Stimulated activated naive CD8-positive, alpha-beta T cell treated with anti-CD3 and anti-CD28 coated beads, Interleukin-15, amount 100 ng/mL, for 72 hours (primary cell): ENCODE measurements at places on chromosomes 3 and 15.

GRCh38 chr3:4531478-4532025 lies 38.4 kb downstream of the ITPR1 start:
- no peak for DNase-seq

GRCh38 chr3:54836871-54837270 lies 91.0 kb downstream of the LRTM1 start:
- no peak for DNase-seq

- DNase-seq, result no peak
Observed at GRCh38 chr3:3739330-3740060, 59.7 kb upstream of the LRRN1 start.

GRCh38 chr15:57784081-57784511 lies 77.6 kb downstream of the POLR2M start:
- no peak for DNase-seq

DNA sequence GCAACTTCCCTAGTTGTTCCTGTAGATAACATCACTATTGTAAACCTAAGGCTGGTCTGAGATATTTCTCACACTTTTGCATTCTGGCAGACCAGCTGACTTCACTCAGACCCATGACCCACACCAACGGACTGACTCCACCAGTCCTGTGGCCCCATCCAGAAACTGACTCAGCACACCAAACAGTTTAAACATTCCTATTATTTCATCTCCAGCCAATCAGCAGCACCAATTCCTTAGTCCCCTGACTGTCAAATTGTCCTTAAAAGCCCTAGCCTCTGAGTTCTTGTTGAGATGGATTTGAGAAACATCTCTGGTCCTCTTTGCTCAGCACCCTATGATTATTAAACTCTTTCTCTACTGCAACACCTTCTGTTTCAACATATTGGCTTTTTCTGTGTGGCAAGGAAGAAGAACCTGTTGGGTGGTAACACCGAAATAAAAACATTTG lies 12.2 kb upstream of the IDH2 start:
- no peak for DNase-seq

DNA sequence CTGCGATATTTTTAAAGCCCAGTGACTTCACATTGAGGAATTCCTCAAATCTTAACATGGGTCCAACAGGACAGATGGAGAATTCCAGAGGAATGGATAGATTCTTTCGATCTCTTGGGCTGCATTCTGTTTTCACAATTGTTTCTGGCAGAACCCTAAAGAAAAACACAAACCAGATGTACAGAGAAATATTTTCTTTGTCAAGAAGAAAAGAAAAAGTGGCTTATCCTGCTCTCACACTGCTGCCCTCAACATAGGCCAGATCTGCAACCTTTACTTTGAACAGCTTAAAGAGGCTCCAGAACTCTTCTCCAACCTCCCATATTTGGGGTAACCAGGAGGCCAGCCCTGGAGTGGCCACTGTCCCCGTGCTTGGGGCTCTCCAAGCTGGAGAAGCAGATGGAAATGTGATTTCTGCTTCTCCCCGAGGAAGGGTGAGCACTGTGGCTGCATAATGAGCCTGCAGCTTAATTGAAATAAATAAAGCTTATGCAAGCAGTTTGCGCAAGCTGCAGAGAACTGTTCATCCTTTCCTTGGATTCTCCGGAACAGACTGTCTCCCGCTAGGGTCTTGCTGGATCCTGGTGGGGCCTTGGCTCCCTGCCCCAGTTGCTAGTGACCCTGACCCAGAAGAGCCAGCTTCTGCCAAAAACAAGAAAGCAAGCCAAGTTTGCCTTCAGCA lies 453.2 kb upstream of the PROK2 start:
- DNase-seq, result no peak

GRCh38 chr15:67547836-67548235 lies 5.3 kb downstream of the MAP2K5 start:
- no peak for DNase-seq

DNA sequence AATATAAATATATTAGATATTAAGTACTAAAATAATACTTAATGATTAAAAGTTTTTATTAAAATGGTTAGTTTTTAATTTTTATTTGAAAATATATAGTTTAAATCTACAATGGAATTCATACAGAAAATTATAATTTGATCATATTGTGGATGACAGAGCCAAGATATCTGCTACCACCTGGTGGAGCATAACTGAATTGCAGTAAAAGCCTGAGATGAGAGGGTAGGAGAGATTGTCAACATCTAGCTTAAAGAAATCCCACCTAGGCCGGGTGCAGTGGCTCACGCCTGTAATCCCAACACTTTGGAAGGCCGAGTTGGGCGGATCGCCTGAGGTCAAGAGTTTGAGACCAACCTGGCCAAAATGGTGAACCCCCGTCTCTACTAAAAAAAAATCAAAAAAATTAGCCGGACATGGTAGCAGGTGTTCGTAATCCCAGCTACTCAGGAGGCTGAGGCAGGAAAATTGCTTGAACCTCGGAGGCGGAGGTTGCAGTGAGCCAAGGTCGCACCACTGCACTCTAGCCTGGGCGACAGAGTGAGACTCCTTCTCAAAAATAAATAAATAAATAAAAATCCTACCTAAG lies 25.1 kb upstream of the CSTA start:
- DNase-seq, result peak; percentile 46

DNA sequence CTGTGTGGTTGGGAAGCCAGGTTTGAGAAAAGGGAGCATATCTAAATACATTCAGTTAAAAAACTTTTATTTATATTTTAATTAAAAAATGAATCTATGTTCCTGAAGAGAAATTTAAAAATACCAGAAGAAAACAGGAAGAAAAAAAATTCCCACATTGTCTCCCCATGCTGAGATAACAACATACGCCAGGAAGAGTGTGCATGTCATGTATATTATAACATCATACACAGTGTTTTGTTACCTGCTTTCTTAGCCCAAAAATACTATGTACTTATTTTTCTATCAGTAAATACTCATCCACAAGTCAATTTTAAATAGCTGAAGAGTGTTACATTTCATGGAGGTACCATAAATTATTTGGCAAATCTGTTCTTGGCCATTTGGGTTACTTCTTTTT lies 18.5 kb downstream of the USP13 start:
- DNase-seq, result no peak

DNA sequence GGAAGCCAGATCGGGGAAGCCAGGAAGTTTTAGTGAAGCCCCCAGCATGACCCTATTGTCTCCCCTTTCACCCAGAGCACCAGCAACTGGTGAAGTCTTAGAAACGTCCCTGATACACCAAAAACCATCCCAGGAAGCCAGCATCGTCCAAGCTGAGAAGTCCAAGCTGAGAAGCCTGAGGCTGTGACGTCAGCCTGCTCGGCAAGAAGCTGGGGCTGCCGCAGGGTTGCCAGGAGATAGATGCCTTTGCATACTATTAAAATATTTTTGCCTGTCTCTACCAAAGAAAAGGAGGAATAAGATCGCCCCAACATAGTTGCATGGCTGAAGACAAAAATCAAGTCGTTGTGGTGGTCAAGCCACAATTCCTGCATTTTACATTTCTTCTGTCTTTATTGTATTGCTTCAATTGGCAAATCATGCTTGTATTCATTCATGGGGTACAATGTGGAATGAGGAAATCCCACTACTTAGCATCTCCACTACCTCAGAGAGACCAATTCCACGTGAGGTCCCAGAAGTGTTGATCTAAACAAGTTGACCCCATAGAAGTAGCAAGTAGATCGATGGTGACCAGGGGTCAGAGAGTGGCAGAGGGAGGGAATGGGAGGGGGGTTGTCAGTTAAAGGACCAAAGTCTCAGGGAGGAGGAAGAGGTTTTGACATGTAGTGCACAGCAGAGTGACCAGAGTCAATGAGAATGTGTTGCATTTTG lies 19.6 kb upstream of the EMC3 start:
- DNase-seq, result no peak

DNA sequence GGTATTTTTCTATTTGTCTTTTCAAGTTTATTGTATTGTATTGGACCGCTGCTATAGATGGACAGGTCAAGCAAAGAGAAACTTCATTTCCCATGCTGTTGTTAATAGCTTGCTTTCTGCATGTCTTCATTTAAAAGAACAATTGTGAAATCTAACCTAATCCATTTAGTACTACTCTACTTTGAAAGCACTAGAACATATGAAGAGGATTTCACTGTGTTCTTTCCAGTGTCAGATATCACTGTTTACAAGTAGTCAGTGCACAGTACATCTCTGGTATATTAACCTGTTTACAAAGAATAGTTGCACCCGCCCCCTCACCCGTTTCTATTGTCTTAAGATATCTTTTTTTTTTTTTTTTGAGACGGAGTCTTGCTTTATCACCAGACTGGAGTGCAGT lies 21.8 kb upstream of the EDEM1 start:
- DNase-seq, result no peak

- no peak for DNase-seq
Observed at GRCh38 chr3:185701611-185702261, 115.6 kb downstream of the SENP2 start.

- DNase-seq, result no peak
Observed at GRCh38 chr3:116150655-116151167, 294.6 kb downstream of the LSAMP start.

DNA sequence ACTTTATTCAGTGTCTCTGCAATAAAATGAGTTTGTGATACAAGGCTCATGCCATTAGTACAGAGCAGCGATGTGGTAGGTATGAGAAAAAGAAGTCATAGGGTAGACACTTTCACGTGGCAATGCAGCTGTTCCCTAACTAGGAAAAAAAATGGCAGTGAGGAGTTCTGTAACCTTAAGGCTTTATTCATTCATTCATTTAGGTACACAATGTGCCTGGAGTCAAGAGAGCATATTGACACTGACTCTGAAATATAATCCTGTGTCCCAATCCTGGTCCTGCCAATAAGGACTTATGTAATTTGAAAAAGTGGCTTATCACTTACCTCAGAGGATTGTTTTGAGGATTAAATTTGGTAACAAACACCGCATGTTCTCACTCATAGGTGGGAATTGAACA lies 173.0 kb upstream of the AZI2 start:
- no peak for DNase-seq

GRCh38 chr3:113747283-113748046 lies 630 bp downstream of the ATP6V1A start:
- peak; percentile 61 for DNase-seq

DNA sequence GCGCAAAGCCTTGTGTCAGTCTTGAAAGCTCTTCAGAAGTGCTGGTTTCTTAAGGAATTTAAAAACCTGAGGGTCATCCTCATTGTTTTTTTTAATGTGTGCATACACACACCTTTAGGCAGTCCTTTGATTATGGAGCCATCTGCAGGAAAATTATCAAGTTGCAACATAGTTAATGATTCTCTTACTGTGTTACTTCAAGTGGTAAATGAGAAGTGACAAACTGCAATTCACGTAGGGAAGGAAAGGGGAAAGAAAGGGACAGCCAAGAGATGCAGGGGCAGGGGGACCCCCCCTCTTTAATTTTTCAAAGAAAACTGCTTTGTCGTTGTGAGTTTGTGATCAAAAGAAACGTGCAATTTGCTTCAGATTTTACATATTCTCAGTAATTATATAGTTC lies 162.4 kb upstream of the CGNL1 start:
- no peak for DNase-seq

DNA sequence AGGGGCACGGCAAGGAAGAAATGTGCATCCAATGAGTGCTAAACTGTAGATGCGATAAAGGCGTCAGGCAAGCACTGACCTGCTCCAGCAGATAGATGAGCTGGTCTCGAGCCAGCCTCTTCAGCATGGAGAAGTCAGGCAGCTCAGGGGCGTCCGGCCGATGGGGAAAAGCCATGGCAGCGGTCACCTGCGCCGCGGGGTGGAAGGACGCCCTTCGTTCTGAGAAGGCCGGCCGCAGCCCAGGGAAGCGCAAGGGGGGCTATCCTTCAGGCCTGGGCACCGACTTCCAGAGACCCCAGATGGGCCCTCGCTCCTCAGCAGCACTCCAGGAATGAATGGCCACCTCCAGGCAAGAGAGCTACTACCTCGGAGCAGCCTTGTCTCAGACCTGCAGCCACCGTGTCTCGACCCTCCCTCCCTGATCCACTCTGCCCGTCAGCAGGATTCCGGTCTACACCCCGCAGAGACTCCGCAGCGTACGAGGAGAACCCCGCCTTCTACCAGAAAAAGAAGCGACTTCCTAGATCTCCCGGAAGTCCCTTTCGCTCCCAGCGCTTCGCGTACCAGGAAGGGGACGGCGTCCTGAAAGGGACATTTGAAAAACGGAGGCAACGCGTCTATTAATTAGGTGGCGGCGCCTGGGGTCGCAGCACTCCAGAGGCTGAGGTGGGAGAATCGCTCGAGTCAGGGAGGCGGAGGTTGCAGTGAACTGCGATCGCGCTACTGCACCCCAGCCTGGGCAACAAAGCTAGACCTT lies at the start of gene VPS33B:
Gene VPS33B, minus strand, starts transcription at position 520 of the 757 bp plus-strand sequence. Its CDS starts 345 bp downstream, at position 175.
- DNase-seq, result peak; percentile 66

DNA sequence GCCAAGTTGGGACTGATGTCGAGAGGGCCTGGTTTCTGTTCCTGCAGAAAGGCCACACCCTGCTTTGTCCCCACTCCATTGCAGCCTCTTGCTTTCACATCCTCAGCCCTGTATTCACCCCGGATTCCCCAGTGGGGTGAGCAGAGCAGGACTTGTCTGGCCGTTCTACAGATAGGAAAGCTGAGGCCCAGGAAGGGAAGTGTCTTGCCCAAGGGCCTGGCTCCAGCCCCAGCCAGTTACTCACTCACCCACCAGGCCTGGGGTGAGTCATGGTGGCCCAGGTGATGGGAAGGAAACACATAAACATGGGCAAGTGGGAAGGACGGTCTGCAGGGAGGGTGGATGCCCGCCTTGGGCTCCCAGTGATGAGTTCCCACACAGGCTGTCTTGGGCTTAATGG lies 6.1 kb upstream of the DUSP7 start:
- no peak for DNase-seq

- no peak for DNase-seq
Observed at GRCh38 chr15:68426116-68426515, 5.8 kb downstream of the ITGA11 start.

DNA sequence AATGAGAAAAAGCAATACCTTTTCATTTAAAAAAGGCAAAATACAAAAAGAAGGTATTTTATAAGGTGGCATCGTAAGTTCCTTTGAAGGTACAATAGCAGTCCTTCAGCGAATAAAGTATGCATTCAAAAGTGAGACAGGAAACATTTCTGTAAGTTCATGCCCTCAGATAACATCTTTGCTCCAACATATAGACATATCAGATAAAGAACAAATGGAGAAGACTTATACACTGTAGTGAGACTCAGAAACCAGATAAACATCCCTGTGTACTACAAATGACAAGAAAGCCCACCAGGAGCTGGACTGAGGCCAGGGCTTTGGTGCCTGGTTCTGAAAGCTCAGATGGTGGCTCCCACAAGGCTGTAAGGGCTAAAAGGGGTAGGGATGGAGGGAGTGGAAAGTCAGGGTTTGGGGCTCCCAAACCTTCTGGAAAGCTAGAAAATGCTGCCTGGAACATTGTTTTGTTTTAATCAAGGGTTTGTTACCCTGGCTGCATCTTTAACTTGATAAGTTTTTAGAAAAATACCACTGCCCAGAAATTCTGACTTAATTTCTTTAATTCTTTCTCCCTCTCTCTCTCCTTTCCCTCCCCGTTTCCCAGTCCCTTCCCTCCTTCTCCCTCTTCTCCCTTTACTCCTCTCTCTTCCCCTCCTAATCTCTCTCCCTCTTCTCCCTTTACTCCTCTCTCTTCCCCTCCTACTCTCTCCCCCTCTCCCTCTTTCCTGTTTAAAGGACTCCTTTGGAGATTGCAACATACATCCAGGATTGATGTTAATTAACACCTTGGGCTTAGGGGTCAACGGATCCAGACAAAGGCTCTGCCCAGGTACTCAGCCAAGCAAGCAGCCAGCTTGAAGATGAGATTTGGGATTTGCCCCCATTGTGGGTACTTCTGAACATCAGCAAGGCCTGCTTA lies 126.1 kb downstream of the AQP9 start:
- DNase-seq, result no peak

- no peak for DNase-seq
Observed at GRCh38 chr3:135930255-135930654, 35.3 kb upstream of the PPP2R3A start.

- no peak for DNase-seq
Observed at GRCh38 chr15:40249477-40250303, 10.8 kb downstream of the PAK6 start.
